ENCODE measurements at places on chromosomes 5 and 9.
A peak's percentile ranks its signal among the peaks of the same experiment; 100 is the strongest.

DNA sequence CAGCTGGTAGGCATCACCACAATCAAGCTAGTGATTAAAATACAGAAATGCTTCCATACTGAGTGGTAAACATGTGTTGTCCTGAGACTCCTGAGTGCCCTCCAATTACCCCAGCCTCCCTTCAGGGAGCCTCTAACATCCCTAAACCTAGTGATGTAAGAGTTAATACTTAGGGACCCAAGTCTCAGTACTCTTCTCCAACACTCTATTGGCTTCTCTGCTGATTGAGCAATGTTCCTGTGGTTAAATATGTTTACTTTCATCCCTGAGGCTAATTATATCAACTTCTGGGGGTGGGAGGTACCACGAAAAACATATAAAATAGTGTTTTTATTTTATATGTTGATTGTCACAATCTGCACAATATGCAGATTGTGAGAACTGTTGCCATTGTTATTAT lies 5.0 kb downstream of the GRXCR2 start:
- no peak for DNase-seq

- no peak for DNase-seq
These were observed 569.5 kb upstream of the SEMA6A start for GRCh38 chr5:117144086-117144485.

- peak; percentile 64 for DNase-seq
These were observed 44.4 kb downstream of the SEC61B start for GRCh38 chr9:99266255-99267023.

DNA sequence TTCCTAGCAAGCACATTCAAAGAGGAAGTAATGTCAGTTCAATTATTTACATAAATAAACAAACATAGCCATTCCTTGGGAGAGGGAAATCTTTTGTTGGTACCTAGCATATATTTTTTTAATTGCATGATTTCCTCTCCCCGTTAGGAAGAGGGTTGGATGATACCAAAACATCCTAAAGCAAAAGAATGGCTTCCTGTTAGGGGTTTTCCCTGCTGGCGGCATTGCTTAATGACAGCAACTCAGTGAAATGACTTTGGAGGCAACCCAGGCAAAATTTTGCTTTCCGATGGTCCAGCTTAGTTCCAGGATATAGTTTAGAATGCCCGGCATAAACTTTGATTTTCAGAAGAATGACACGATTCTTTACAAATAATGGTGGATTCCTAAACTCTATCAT lies 73.2 kb downstream of the MAT2B start:
- no peak for DNase-seq

DNA sequence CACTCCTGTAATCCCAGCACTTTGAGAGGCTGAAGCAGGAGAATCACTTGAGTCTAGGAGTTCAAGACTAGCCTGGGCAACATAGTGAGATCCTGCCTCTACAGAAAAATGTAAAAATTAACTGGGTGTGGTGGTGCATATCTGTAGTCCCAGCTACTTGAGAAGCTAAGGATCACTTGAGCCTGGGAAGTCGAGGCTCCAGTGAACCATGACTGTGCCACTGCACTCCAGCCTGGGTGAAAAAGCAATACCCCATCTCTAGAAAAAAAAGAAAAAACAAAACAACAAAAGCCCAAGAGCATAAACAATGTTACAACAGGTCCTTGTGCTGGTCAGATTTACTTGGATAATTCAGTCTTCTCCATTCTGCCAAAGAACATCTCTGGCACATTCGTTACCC lies 44.3 kb upstream of the TGFBR1 start:
- no peak for DNase-seq

DNA sequence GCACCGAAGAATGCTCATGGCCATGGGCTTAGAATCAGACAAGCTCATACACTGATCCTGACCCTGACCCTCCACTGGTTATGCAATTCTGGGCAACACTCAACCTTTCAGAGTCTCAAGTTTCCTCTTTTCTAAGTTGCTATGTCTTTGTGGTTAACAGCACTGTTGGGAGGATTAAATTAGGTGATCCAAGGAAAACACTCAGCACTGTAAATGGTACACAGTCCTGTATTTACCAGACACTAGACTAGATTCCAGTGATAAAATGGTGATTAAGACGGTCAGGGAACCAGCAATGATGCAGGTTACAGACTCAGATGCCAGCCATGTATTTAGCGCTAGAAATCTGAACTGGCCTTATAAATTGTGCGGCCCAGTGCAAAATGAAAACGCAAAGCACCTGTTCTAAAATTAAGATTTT lies 8.1 kb downstream of the ARL15 start:
- DNase-seq: no peak

DNA sequence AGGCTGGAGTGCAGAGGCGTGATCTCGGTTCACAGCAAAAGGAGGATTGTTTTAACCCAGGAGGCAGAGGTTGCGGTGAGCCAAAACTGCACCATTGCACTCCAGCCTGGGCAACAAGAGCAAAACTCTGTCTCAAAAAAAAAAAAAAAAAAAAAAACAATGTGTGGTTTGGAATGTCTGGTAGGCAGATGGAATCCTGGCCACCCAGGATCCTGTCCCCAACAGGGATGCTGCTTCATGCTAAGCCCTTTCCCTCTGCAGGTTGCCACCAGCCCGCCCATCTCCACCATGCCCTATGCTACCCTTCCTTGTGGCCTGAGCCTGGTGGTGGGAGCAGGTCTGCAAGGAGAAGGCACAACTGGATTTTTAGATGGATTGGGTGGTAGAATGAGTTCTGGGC lies 129.7 kb upstream of the HAND1 start:
- DNase-seq: no peak

DNA sequence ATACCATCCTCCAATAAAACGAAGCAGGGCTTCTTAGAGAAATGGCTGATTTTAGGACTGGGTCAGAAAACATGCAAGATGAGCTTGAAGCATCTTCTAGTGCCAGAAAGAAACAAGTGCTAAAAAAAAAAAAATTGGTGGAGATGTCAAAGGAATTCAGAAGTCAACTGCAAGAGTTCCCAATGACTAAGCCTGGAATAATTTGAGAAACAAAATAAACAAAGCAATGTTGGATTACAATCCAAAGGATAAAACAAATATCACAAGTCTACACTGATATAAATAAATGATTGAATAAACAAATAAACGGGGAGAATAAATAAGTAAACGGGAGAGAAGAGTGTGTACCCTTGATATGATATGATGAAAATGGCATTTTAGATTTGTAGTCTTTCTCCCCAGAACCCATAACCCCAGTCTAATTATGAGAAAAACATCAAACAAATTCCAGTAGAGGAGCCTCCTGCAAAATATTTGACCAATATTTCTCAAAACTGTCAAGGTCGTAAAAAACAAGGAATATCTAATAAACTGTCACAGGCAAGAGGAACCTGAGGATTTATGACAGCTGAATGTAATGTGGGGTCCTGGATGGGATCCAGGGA lies 63.5 kb upstream of the CCL21 start:
- no peak for DNase-seq

GRCh38 chr5:139808481-139809330 lies 13.1 kb downstream of the PSD2 start:
- peak; percentile 47 for DNase-seq

DNA sequence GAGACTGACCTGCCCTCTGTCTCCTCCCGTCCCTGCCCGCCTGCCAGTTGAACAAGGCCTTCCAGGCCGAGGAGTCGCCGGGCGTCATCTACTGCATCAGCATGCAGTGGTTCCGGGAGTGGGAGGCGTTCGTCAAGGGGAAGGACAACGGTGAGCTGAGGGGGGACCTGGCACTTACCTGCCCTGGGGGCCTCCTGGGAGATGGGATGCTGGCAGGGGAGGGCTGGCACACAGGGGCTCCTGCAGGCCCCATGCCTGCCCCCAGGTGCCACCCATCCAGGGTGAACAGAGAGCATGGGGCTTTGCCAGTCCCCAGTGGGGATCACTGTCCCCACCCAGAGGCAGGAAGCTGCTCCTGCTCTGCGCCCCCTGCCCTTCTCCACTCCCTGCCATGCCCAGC lies 43.0 kb downstream of the USP20 start:
- no peak for DNase-seq

- DNase-seq: peak; percentile 78
These were observed at the start of gene CIZ1 for GRCh38 chr9:128191406-128192046. TSS of gene CIZ1 (minus strand) at chr9:128191572. CDS start at chr9:128190857, 715 bp downstream.

DNA sequence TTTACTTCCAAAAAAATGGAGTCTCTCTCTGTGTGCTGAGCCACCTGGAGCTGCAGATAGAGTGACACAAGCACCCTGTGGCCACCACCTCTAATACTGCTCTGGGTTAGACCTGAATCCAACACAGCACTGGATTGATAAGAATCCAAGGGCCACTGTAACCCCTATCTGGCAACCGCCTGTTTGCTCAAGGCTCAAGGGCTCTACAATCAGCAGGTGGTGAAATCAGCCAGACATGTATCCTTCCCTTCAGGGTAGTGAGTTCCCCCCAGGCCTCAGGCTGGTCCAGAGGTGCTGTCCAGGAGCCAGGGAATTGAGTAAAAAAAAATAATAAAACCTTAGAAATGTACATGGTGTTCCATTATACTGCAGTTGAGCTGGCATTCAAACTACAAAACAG lies 509.0 kb downstream of the KIF4B start:
- DNase-seq: no peak

DNA sequence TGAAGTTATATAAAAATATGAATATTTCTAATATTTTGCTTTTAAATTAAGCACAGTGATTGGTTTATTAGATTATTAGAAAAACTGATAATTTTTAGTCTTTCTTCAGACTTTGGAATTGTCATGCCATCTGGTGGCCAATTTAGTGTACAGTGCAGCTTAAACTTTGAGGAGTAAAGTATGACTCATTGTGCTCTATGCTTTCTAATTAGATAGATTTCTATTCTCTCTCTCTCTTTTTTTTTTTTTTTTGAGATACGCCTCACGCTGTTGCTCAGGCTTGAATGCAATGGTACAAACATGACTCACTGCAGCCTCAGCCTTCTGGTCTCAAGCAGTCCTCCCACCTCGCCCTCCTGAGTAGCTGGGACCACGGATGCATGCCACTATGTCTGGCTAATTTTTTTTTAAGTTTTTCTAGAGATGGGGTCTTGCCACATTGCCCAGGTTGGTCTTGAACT lies 42.1 kb upstream of the GPR21 start:
- peak; percentile 94 for DNase-seq

- no peak for DNase-seq
These were observed 24.7 kb downstream of the DMXL1 start for GRCh38 chr5:119095611-119096010.

- DNase-seq: peak; percentile 94
These were observed 12.0 kb downstream of the MACROH2A1 start for GRCh38 chr5:135386886-135387628.

DNA sequence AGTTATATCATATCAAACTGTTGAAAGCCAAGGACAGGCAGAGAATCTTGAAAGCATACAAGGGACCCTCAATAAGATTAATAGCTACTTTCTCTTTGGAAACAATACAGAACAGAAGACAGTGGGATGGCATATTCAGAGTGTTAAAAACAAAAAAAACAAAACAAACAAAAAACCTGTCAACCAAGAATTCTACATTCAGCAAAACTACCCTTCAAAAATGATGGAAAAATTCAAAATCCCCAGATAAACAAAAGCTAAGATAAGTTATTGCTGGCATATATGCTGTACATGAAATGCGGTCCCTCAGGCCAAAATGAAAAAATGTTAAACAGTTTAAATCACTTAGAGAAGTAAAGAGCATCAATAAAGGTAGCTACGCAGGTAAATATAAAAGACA lies 425.1 kb downstream of the ACTL7B start:
- DNase-seq: no peak

All from fibroblast of skin of back (primary cell).